ENCODE measurements at places on chromosomes 11 and 22. TPM values are rescaled to one million over a fixed set of nuclear protein-coding genes. Genes with fewer than 3 reads are reported as not detected.

DNA sequence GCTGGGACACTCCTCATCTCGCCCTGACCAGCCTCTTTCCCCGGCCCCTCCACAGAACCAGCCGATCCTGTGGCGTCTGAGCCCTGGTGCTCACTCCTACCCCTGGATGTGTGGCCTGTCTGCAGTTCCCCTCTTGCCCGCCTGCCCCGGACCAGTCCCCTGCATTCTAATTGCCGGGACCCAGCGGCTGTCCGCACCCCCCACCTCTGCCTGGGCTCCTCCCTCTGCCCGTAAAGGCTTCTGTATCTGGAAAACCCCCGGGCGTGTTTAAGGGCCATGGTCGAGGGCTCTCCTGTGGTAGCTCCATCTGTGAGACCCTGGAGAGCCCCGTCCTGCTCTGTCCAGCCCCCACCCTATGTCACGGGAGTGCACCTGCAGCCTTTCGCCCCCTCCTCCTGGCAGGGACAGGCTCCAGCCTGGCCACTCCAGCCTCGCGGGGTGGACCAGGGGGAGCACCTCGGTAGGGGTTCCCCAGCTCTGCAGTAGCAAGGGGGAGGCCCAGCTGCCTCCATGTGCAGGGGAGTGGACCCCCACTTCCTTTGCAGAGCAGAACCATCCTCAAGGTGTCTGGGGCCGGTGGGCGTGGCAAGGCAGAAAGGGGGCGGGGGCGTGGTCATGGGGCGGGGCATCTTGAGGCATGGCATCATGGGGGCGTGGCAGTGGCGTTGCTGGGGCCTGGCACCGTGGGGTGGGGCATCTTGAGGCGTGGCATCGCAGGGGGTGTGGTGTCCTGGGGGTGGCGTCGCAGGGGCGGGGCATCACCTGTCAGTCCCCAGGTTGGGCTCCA lies 430.4 kb downstream of the TBC1D22A start:
- no peak overlapping the region for H3K27ac ChIP-seq
- H3K4me1 ChIP-seq: no peaks in the 10 kb centered on the region
- H3K4me3 ChIP-seq: no peak overlapping the region

GRCh38 chr11:68448604-68449011 lies 11.9 kb upstream of the PPP6R3 start:
- no peaks in the 10 kb centered on the region for H3K36me3 ChIP-seq
- no peak overlapping the region for H3K27ac ChIP-seq
- no peak overlapping the region for H3K4me3 ChIP-seq
- DNase-seq: no peak
- H3K4me1 ChIP-seq: peaks cover 9% of the 10 kb centered on the region
- no peaks in the 10 kb centered on the region for H3K27me3 ChIP-seq

The KDM4E gene
- total RNA-seq: not detected

The PHLDA2 gene
- total RNA-seq: 38.9 TPM

GRCh38 chr22:35596821-35597220 lies 20.3 kb downstream of the MB start:
- H3K27ac ChIP-seq: no peak overlapping the region
- no peak overlapping the region for H3K4me3 ChIP-seq
- no peaks in the 10 kb centered on the region for H3K27me3 ChIP-seq
- no peak for DNase-seq

Data from upper lobe of left lung (tissue), 6 donors.